Cerebellar nuclear complex (tissue), 1 donor: ENCODE measurements at places on chromosomes 7 and 10.

- no peak for DNase-seq
These were observed 20.8 kb upstream of the ZNF800 start for GRCh38 chr7:127413326-127413725.

DNA sequence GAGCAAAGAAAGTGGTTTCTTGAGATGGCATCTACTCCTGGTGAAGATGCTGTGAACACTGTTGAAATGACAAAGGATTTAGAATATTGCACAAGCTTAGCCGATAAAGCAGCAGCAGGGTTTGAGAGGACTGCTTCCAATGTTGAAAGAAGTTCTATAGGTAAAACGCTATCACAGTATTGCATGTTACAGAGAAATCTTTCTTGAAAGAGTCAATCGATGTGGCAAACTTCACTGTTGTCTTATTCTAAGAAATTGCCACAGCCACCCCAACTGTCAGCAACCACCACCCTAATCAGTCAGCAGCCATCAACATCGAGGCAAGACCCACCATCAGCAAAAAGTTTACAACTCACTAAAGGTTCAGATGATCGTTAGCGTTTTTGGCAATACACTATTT is 59.9 kb downstream of the SLC29A4 start:
- DNase-seq: no peak

GRCh38 chr10:25039531-25039930 is 23.1 kb downstream of the THNSL1 start:
- DNase-seq: no peak

GRCh38 chr10:82056391-82056790 is 181.4 kb downstream of the NRG3 start:
- no peak for DNase-seq
